ENCODE measurements at places on chromosomes 1 and 21. TPM values are rescaled to one million over a fixed set of nuclear protein-coding genes. Genes with fewer than 3 reads are reported as not detected.

DNA sequence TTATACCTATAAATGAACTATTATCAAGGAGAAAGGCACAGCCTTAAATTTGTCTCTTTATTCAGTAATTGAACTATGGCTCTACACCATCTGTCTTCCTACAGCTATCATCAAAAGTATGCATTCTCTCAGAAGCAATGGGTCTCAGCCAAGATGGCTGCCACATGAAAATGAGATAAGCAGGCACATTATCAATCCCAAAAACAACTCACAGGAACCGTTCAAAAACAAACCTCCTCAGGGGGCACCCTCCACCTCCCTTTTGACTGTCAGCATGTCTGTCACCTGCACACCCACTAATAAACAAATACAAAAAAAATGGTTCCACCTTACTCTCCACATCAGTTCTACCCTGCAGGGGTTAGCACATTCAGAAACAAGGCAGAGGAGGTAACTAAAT is 23.6 kb downstream of the KIAA0319L start:
- DNase-seq = no peak

- no peak for DNase-seq
These were observed 16.3 kb upstream of the TAS1R2 start for GRCh38 chr1:18875796-18876128.

- no peak for DNase-seq
These were observed 51.6 kb downstream of the GNG4 start for GRCh38 chr1:235597867-235598553.

Gene TMEM183A
- total RNA-seq = 77.0 TPM

Gene SAMSN1
- total RNA-seq = 136 TPM

Gene C8B
- total RNA-seq = not detected
